CD4-positive, alpha-beta T cell treated with Interleukin-15 for 1 hour (primary cell): ENCODE measurements at places on chromosomes 5 and 9.

DNA sequence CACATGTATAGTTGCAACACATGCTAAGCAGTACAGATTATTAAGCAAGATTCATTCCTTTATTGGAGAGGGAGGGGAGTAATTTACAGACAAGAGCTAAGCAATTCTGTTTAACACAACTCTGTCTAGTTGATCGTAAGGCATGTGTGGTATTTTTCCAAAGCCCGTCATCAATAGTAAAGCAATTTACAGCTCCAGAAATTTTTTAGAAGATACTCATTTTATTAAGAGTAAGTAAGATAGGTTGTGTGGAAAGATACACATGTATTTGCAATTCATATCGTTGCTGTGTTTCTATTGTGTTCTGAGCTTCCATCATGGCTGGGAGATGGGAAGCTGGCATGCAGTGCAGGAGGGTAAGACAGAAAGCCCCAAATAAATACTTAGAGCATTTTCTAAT, 289.2 kb upstream of the TMEM161B start:
- DNase-seq, result no peak

GRCh38 chr9:2740616-2741015, 23.3 kb downstream of the KCNV2 start:
- DNase-seq, result no peak

- DNase-seq, result no peak
Observed at GRCh38 chr9:81636255-81636599, 53.1 kb downstream of the TLE1 start.

GRCh38 chr9:124078641-124079040, 67.1 kb downstream of the LHX2 start:
- DNase-seq, result no peak

GRCh38 chr9:14159440-14160216, 154.3 kb downstream of the NFIB start:
- DNase-seq, result no peak

- DNase-seq, result no peak
Observed at GRCh38 chr9:98201102-98201501, 8.7 kb upstream of the CORO2A start.

GRCh38 chr5:129902816-129903215, 1.4 kb upstream of the CHSY3 start:
- no peak for DNase-seq

DNA sequence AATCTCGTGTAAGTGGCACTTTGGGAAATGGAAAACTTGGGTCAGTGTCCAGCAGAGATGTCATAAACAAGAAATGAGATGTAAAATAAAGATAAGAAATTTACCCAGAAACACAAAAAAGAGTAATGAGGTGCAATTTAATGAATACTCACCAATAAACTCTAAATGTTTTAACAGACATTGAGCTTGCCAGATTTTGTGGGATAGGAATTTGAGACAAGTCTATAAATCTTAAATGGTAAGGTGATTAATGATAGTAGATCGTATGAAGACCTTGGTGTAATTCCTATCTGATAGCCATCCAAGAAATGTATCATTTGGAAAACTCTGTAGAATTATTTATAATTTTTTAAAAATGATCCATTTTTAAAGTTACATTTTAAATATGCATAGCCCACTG, 682.4 kb downstream of the MAT2B start:
- no peak for DNase-seq

DNA sequence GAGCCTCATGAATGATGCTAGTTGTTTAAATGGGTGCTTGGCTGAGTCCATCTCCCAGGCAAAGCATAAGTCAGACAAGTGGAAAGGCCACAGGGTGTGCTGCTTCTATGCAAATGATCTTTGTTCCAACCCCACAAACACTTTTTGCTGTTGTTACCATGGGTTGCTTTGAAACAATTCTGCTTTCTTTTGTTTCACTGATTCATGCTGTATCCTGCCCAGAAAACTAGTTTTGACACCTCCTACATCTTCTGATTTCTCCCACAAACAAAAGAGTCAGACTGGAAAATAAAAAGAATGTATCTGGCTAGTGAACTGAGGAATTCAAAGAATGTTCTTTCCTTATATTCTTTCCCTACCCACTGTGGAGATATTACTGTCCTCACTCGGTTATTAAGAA, 298.6 kb downstream of the DIRAS2 start:
- no peak for DNase-seq

GRCh38 chr5:134456825-134457224, 45.1 kb upstream of the CDKN2AIPNL start:
- DNase-seq, result no peak

DNA sequence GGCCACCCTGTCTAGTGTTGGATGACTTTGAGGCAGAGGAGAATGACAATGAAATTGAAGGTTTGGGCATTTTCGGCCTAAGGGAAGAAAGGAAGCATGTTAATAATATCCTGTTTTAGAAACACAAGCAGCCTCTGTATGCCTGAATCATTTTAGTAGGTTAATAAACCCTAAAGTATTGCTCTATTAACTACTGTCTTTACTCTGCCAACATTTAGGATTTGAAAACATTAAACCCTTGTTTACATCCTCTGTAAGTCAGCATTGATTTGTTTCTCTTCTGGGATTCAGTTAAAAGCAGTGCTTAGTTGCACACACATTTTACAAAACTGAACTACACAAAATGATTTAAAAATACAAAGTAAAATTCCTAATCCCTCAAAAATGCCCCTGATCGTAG, 358.9 kb downstream of the ARRDC3 start:
- DNase-seq, result no peak

DNA sequence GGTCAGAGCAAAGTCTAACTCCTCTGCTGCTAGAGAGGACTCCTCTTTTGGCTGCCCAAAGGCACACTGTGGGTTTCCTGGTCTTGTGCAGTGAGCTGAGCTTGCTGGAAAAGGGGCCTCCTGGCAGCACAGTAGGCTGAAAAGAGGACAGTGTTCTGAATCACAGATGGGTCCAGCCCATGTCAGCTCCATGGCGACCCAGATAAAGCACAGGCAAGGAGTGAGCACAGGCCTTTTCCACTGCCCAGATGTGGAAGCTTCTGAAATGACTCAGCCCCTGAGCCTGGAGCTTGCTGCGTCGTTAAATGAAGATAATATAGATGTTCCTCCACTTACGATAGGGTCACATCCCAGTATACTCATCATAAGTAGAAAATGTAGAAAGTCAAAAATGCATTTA, 8.1 kb downstream of the CCDC180 start:
- no peak for DNase-seq

- no peak for DNase-seq
Observed at GRCh38 chr5:17160756-17161040, 56.7 kb upstream of the BASP1 start.

DNA sequence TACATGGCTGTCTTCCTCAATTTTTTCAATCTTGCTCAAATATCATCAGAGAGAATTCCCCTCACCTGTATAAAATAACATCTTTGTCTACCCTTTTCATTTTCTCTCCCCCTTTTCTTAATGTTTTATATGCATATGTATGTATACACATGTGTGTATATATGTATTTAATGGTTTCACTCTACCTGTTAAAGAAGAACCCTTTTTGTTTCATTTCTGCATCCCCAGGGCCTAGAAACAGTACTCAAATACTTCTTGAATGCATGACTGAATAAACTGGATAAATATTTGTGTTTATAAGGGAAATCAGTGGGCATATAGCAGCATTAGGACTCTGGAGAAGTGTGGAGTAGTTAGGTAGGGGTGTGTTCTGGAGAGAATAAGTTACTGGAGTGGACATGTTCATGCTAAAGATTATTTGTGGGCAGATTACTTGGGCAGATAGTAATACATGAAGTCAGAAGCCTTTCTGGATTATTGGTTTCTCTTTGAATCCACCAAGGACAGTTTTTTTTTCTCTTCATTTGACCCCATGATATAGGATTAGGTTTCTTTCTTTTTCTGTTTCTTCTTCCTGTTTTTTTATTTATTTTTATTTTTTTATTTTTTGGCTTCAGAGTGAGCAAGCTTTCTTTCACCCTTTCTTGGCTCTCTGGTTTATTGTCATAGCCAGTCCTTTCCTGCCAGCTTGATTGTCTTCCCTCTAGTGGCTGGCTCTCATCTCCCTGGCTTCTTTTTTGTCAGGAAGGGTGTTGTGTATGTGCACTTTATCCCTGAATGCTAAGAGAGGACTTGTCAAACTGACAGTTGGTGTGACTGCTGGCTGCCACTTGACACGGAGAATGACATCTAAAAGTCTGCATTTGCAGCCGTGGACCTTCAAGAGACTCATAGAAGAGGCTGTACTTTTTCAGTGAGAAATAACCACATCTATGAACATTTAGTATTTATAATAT, 89.3 kb downstream of the ZCCHC7 start:
- DNase-seq, result no peak

GRCh38 chr9:107142896-107143603, 140.0 kb upstream of the RAD23B start:
- DNase-seq, result no peak

DNA sequence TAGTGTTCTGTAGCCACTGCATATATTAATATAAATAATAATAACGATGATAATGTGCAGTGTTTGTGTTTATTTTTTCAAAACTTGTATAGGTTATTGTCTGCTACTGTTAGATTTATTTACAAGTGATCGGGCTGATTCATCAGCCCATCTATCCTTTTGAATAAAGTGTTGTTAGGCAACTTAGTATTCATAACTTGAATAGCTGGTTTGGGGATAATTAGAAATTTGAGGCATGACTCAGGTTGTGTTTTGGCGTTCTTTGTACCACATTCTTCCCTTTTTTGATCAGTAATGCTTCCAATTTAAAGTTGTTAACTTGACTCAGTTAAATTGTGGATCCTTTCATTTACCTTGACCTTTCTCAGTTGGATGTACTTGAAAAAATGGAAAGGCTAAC, 69.7 kb downstream of the FOCAD start:
- DNase-seq, result no peak

GRCh38 chr9:128103589-128103962, 24.0 kb downstream of the PTGES2 start:
- no peak for DNase-seq

- DNase-seq, result no peak
Observed at GRCh38 chr9:102922526-102922925, 72.6 kb upstream of the CYLC2 start.
